ENCODE measurements at places on chromosomes 13 and 19.

- no peak for DNase-seq
Measured at GRCh38 chr13:30796631-30797601, 61.6 kb downstream of the ALOX5AP start.

- no peak for DNase-seq
Measured at GRCh38 chr13:75042807-75043206, 439.2 kb downstream of the TBC1D4 start.

GRCh38 chr19:3969435-3970312 lies 1.2 kb downstream of the DAPK3 start:
- peak; percentile 57 for DNase-seq

DNA sequence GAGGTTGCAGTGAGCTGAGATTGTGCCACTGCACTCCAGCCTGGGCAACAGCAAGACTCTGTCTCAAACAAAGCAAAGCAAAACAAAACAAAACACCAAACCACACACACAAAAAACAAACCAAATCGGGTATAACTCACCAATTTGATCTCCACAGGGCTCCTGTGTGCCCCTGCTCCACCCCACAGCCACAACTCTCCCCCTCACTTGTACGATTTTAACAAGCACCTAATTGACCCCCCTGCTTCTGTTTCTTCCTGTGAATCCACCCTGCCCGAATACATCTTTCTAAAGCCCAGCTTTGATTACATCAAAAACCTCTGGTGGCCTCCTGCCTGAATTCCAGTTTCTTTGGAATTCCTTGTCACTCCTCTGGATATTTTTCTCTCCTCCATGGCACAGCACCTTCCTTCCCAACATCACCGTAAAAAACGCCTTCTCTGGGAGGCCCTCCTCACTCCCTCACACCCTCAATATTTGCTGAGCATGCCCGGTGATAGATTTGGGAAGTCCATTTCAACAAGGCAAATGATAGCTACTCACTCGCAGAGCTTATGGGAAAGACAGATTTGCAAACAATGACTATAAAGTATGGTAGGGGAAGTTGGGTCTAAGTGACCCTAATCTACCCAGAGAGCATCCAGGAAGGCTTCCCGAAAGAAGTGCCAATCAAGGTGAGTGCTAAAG lies 11.6 kb upstream of the RANBP3 start:
- no peak for DNase-seq

- no peak for DNase-seq
Measured at GRCh38 chr13:22194106-22194805, 523.4 kb downstream of the FGF9 start.

Measured in stomach (tissue), 19 donors.